ENCODE measurements at places on chromosomes 3 and 15. TPM values are rescaled to one million over a fixed set of nuclear protein-coding genes. Genes with fewer than 3 reads are reported as not detected.

The IL16 gene
- 10.1 TPM for total RNA-seq

The MEIS2 gene
- 21.1 TPM for total RNA-seq

The ALDH1A3 gene
- 3.4 TPM for total RNA-seq

The TRPM1 gene
- total RNA-seq, result 0.24 TPM

The CCR2 gene
- 3.9 TPM for total RNA-seq

The HYAL1 gene
- total RNA-seq, result 24.6 TPM

The PRC1 gene
- 6.9 TPM for total RNA-seq

The NXPE3 gene
- total RNA-seq, result 34.2 TPM

The SPINK8 gene
- not detected for total RNA-seq

The TBC1D21 gene
- total RNA-seq, result not detected

The GOLGA6L1 gene
- total RNA-seq, result not detected

The CGNL1 gene
- total RNA-seq, result 26.0 TPM

The NME9 gene
- total RNA-seq, result not detected

The TMEM266 gene
- 0.12 TPM for total RNA-seq

The RAB7A gene
- 255 TPM for total RNA-seq

- no peak for DNase-seq
Measured at GRCh38 chr3:102059145-102059943, 210.0 kb downstream of the NFKBIZ start.

- no peak for DNase-seq
Measured at GRCh38 chr15:29299331-29299730, 29.7 kb upstream of the NSMCE3 start.

DNA sequence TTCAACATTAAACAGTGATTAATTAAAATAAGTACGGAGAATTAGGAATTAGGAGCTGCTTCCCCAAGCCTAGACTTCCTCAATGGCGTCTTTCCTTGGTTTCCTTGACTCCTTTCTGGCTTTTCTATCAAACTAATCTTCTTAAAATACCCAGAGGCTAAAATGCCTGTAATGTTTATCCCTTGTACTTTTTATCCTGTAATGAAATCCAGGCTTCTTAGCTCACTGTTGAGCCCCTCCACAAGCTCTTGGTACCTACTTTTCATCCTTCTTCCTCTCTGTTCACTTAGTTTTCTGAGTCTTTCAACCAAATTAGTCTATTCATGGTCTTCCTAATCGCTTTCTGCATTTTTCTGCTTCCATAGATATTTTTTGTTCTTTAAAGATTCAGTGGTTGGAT lies 6.9 kb upstream of the UBE2E1 start:
- DNase-seq, result no peak

GRCh38 chr15:90075420-90076289 lies 26.6 kb downstream of the IDH2 start:
- no peak for DNase-seq

DNA sequence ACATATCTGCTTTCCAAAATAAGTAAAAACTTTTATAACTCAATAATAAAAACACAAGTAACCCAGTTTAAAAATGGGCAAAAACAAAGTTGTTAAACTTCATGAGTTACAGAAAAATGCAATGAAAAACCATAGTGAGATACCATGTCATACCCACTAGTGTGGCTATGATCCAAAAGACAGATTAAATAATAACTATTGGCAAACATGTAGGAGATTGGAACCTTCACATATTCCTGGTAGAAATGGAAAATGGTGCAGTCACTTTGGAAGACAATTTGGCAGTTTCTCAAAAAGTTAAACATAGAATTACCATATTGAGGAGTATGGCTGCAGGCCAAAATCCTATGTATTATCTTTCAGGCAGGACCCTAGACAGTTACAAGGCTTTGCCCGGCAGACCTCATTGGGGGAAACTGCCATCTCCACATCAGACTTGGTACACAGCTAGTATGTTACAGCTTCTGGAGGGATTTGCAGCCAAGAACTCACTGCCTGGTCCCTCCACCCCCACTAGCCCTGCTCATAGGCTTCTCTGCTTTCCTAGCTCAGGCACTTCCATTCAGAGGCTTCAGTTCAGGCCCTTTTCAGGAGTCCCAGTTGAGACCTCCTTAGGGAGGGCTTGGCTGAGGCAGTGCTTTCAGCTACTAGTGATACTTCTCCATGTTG lies 147.8 kb downstream of the NEK10 start:
- DNase-seq, result no peak

GRCh38 chr3:156474560-156475389 lies 80.1 kb downstream of the SSR3 start:
- no peak for DNase-seq

DNA sequence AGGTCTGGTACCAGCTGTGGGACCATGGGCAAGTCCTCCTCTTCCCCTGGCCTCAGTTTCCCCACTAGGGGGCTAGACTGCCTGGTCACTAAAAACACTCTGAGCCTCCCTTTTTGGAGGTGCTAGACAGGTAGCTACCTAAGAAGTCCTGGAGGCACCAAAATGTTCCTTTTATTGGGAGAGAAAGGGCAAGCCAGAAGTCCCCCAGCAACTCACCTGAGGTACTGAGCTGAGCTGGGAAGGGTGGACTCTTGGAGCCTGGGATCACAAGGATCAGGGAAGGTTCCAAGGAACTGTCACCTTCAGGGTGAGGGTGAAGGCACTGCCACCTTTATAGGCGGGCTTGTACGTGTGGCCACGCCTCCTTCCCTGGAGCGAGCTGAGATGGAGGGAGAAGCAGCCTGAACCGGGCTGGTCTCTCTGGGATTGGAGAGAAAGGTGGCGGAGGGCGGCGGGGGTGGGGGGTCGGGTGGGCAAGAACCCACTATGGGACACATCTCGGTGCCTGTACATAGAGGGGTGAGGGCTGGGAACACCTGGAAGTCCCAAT lies at the start of gene CYP1A1:
TSS of gene CYP1A1 (minus strand) at position 304 of the 550 bp plus-strand sequence. CDS start 2,431 bp downstream, outside the sequence.
- DNase-seq, result peak; percentile 50

- no peak for DNase-seq
Measured at GRCh38 chr3:164208048-164208447, 870.2 kb downstream of the SI start.

- DNase-seq, result no peak
Measured at GRCh38 chr15:35932531-35932930, 386.6 kb upstream of the DPH6 start.

GRCh38 chr15:62877276-62877857 lies 165.2 kb upstream of the TPM1 start:
- DNase-seq, result no peak

GRCh38 chr3:61686228-61686648 lies 124.9 kb downstream of the PTPRG start:
- no peak for DNase-seq

- DNase-seq, result no peak
Measured at GRCh38 chr3:58485801-58486435, 6.0 kb upstream of the KCTD6 start.

- no peak for DNase-seq
Measured at GRCh38 chr3:154285221-154285620, 39.1 kb downstream of the DHX36 start.

GRCh38 chr3:109897734-109898133 lies 560.4 kb upstream of the DPPA4 start:
- DNase-seq, result no peak

DNA sequence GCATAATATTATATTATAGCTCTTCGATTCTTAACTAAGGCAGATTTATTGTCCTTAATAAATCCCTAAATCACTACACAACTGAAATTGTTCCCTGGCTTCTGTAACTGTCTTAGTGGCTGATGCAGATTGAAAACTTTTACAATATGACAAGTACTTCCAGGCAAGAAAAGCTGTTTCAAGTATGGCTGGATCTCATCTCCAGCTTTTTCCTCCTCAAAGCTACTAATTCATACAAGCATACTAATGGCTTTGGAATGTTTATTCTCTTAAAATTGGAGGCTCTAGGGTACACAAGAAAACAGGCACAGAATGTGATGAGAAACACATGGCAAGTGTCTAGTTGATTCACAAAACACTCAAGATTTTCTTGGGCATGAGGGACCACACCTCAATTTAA lies 351.5 kb upstream of the ICE2 start:
- no peak for DNase-seq

- no peak for DNase-seq
Measured at GRCh38 chr15:80154336-80154735, 1.5 kb downstream of the FAH start.

DNA sequence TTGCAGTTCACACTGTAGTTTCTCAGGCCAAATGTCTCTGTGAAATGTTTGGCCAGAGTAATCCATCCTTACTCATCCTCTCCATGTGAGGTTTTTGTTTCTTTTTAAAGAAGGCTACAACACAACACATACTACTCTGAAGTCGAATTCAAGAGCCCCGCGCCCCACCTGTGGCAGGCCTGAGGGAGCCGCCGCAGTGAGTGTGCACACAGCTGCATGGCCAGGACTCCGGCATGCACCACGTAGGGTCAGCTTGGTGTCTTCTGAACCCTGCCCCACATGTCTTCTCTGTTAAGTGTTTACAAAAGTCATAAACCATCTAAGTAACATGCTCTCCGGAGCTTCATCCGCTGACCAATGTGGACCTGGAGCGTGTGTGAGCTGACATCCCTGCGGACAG lies 58.7 kb downstream of the PGPEP1L start:
- no peak for DNase-seq

DNA sequence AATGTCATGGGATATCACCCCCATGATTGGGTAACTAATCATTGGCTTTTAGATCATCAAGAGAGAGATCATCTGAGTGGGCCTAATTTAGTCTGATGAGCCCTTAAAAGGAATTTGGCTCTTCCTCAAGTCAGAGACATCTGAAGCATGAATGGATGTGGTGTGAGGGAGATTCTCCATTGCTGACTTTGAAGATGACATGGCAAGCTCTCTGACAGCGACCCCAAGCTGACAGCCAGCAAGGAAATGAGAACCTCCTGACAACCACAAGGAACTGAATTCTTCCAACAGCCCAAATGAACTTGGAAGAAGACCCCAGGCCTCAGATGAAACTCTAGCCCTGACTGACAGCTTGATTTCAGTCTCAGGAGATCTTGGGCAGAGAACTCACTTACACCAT lies 108.4 kb upstream of the SPATA12 start:
- no peak for DNase-seq

DNA sequence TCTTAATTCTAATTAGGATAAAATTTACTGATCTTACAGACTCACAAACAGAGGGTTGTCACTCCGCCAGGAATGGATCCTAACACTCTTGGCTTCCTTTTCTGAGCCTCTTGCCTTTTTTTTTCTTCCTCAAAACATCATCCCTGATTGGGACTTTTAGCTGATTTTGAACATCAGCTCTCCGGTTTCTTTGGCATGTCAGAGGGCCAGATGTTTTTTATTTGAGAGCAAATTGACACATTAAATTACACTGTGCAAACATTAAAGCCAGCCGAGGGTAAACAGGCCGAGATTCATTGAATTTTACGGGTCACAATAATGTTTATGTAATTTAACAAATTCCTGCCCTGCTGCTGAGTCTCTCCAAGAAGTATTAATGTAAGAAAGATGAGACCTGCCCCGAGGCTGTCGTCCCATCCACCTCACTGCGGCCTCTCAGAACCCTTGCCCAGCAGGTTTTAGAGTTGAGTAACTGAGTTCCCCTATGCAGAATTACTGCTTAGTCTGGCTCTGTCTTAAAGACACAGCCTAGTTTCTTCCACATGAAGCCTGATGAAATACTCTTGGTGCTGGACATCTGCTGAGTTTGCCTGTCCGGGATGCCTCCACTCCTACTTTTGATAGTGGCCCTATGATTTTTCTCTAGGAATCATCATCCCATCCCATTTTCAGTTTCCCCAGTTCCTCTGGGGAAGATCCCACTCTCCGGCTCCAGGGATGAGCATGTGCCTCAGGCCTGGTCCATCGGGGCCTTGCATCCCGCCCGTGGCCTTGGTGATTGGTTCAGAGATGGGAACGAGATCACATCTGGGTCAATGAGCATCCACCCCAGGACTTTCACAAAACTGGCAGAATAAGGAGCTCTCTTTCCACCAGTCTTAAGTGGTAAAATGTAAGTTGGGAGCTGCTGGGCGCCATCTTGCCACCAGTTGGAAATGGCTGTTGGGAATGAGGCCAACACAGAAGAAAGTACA lies 226.6 kb upstream of the TLE3 start:
- DNase-seq, result no peak

DNA sequence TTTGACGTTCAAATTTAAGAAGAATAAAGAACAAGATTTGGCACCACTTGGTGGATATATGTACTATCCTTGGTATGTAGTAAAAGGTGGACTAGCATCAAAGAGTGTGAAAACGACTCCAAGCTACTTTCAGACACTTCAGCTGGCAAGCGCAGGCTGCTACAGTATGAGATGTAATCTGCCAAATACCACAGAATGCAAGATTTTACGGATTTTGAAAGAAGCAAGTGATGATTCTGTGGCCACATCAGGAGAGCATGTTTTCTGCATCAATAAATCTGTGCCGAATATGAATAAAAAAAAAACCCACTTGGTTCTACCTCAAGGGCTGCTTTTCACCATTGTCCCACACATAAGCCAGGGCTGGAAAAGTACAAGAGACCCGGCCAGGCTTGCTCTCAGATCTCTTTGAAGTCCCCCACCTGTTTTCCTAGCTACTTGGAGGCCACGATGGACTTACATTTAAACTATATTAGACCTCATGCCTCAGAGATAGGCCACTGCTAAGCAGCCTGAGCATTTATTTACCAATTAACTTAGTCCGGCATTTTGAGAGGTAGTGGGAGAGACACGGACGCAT lies 37.4 kb downstream of the MYO1E start:
- DNase-seq, result no peak

GRCh38 chr15:25172691-25173090 lies 217.9 kb downstream of the SNRPN start:
- DNase-seq, result no peak

- peak; percentile 70 for DNase-seq
Measured at GRCh38 chr3:149599236-149599635, 58.6 kb downstream of the WWTR1 start.

DNA sequence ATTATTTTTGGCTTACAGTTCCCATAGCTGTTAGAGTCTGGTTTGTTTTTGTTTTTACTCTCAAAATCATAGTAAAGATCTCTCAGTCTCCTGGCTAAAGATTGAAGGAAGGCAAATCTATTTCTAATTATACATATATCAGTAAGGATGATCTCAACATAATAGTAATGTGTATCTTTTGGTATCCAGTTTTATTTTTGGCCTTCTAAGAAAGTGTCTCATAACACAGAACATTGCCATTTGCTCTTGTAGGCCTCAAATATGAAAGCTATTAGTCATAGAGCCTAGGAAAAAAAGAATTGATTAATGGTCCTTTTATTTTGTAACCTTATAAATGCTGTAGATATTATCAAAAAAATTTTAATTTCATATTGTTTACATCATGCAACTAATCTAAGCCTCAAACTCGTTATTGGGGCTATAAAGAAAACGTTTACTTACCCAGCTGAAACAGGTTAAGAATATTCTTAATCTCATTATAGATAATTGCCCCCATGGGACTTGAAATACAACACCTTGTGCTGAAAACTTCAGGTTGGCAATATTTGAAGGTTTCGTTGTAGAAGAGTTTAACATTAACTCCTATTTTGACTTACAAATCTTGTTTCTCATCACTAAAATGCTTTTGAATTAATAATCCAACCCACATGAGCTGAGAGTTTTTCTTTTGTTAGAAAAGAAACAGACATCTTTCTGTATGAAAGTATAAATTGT lies 16.7 kb downstream of the FBXO45 start:
- no peak for DNase-seq

All from left cardiac atrium (tissue), 4 donors.